Activated naive CD8-positive, alpha-beta T cell treated with anti-CD3 and anti-CD28 coated beads, Interleukin-2, amount 10 ng/mL, durations not matched to agents 7 days and 5 days (primary cell): ENCODE measurements at places on chromosomes 12 and 14. TPM values are rescaled to one million over a fixed set of nuclear protein-coding genes. Genes with fewer than 3 reads are reported as not detected.
A peak's percentile ranks its signal among the peaks of the same experiment; 100 is the strongest.

DNA sequence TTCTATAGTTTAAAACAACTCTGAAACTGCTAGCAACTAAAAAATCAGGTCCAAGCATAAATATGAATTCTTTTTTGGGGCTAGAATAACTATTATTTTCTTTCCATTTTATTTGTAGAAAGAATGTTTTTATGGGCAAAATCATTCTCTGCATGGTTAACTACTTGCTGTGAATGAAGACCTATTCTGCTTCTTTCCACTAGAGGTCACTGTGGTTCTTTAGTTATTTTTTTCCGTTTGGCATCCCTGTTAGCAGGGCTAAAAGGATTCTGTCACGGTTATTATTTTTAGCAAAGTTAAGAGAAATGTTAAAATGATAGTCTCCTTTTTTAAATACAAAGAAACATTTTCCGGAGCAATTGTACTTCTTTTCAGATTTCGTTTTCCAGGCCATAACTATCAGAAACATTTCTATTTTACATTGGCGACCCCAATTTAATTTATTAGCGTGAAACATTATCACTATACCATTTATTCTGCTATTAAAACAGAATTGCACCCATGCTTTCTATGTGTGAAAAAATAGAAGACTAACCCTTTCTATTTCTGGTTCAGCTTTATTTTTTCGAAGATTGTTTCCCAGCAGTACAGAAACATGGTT is 404.8 kb downstream of the ATP23 start:
- no peak for DNase-seq

- no peak for DNase-seq
These were observed 294 bp downstream of the SAMD15 start for GRCh38 chr14:77377502-77377844.

DNA sequence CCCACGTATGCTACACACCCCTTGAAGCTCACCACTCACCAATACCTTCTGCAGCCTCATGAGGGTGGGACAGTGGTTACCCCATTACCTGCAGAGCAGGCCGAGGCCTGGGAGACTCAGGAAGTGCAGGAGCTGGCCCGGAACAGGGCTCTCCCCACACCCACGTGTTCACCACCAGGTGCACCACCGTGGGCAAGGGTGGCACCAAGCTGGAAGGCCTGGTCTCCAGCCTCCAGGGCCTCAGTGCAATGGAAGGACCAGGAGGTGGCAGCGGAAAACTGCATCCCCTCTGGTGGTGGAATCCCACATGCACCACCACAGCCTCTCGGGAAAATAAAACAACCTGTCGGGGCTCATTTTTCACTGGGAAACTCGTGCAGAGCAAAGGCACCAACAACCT is 36.4 kb downstream of the ITPK1 start:
- no peak for DNase-seq

DNA sequence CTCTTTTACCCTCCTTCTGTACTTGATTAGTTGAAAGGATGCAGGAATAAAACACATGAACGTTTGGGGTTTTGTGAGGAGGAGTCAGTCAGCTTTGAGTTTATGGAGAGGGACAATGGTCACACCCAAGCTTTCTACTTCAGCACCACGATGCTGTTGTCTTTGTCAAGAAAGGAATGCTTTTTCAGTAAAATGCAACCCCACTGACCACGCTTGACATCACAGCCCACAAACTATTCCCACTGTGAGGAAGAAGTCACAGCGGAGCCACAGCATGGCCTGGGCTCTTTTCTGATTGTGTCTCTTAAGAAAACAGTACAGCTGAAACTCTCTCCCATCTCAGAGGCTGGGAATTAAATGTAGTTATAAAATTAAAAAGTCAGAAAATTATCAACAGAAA is 135.2 kb downstream of the APAF1 start:
- DNase-seq, result no peak

DNA sequence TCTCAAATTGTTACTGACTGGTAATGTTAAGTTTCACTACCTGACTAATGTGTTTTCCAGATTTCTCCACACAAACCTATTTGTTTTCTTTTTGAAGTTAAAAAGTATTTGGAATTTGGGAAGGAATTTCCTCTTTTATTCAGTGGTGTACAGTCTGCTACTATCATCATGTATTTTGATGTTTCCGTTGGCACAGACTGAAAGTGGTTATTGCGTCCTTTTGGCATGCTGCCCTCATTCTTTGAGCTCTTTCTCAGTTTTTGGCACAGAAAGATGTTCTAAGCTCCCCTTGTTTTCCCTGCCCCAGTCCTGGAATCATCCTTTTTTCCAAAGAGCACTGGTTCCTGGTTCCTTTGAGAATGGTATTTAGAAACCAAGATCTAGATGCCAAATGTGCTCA is 31.4 kb upstream of the RTRAF start:
- no peak for DNase-seq

Gene HOXC4
- 1.5 TPM for total RNA-seq

Gene SMARCD1
- total RNA-seq, result 68.1 TPM

- DNase-seq, result no peak
These were observed 50.7 kb downstream of the NUBPL start for GRCh38 chr14:31611778-31612433.

Gene TMPRSS12
- total RNA-seq, result not detected

Gene AGAP2
- total RNA-seq, result 71.6 TPM

Gene EFS
- not detected for total RNA-seq

DNA sequence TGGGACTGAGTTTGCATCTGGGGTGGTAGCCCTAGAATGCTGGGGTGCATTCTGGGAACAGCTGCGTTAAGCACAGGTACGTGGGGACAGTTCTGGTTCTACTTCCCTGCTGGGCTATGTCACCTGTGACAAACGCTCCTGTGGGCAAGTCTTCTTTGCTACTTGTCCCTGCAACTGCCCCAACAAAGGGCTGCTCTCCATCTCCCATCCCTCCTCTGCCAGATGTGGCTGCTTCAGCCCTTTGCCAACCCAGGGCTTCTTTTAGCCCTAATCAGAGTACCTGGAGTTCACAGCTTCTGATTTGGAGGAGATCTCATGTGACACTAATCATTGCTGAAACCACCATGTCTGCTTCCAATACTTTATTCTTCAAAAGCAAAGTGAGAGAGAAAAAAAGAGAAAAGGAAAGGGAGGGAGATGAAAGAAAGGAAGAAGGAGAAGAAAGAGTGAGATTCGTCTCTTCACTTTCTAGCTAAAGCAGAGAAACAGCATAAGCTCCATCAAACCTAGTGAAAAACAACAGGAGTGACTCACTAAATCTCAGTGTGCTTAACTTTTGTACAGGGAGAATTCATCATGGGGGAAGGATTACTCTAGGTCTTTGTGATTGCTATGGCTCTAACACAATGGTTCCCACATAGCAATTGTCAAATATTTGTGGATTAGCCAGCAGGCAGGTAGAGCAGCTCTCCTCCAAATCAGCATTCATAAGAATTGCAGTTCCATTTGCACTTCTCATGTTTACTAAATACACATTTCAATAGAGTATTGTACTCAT is 174.8 kb downstream of the LRIG3 start:
- no peak for DNase-seq

DNA sequence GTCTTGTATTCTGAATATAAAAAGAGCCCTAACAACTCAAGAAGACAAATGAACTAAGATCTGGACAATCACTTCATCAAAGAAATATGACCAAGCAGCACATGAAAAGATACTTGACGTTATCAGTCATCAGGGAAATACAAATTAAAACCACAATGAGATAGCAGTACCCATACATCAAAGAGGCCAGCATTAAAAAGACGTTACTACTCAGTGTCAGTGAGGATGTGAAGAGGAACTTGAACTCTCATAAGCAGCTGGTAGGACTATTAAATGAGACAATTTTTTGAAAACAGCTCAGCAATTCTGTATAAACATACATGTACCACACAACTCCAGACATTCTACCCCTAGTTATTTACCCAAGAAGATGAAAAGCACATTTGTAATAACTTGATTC is 55.9 kb downstream of the FERMT2 start:
- DNase-seq, result no peak

DNA sequence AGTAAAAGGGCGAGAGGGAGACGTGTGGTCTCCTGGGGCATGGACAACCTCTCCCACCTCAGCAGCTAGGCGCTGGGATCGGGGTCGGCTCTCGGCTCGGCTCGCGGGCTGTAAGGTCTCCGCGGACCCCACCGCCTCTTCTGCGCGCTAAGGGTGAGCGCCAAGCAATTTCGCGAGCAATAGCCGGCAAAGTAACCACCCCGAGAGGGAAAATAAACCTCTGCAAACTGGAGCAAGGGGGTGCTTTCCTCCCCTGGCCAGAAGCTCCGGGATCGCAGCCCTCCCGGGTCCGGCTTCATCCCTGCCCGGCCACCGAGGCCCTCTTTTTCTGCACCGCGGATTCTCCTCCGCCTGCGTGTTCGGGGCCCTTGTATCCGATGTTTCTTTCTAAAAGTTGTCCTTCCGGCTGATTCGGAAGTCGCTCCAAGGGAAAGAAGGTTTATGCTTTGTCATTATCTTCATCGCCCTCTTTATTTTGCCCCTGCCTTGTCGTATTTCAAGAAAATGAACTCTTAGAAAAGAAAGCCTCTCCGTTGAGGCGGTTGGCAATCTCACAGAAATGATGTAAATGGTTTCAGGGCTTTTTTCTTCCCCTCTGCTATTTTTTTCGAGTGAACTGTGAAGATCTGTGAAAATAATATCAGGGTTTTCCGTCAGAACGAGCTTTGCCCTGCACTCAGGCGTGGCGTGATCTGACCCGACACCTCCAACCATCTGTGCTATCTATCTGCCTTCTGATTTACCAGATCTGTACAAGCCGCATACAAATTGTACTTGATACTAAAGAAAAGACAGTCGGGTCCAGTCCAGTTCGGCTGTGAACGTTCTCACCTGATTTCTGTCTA is 1.7 kb upstream of the SIX6 start:
- DNase-seq, result no peak

Gene KLHL33
- 3.6 TPM for total RNA-seq

DNA sequence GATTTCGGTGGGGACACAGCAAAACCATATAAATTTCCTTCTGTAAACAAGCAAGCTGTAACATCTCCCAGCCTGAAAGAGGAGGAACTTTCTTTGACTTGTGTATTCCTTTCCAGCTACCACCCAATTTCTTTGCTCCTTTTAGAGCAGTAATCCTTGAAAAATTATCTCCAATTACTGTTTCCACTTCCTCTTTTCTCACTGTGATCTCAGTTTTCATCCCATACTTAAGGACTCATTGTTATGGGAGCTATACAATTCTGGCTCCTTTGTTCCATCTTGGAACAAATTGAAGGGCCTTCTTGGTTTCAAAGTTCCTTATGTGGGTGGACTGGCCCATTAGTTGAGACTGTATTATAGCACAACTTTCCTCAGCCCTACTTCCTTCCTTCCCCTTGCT is 152.6 kb downstream of the AKAP6 start:
- no peak for DNase-seq

GRCh38 chr12:96392397-96392796 is 7.8 kb downstream of the CDK17 start:
- no peak for DNase-seq

DNA sequence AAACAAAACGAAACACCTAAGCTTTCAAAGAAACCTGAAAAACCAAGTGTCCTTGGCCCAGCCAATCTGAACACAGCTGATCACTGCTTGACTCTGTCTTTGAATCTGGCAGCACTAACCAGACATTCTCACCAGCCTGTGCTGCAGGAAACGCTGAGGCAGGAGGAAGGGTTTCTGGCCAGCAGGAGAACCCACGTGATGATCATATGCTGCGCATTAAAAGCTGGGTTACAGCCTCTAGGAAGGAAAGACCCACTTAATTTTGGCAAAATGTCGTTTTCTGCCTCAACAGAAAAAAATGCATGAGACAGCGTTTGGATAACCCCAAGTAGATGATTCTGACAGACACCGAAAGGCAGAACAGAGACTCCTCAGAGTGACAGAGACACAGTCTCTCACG is 9.8 kb downstream of the APPL2 start:
- peak; percentile 38 for DNase-seq

Gene KRT74
- not detected for total RNA-seq

- no peak for DNase-seq
These were observed 119.2 kb downstream of the TBC1D30 start for GRCh38 chr12:64943686-64944085.

- DNase-seq, result no peak
These were observed 209.5 kb downstream of the ASCL1 start for GRCh38 chr12:103166949-103167348.

Gene CRIP1
- 445 TPM for total RNA-seq

DNA sequence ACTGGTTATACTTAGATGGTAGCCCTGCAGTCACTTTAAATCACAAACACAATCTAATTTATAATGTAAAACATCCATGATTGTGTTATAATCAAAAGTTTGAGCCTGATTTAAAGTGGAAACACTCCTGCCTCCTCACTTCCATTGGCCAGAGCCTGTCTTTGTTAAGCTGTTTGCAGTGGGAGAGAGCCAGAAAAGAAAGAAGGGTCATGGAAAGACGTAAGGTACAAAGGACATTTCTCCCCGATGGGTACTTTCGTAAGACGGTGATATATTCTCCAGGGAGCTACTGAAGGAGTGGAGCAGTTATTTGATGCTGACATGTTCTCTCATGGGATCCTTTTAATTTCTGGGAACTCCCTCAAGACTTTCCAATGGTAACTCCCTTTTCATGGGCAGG is 164.0 kb downstream of the METTL25 start:
- DNase-seq, result no peak
